CD4-positive, alpha-beta memory T cell (primary cell): ENCODE measurements at places on chromosomes 6 and 20. TPM values are rescaled to one million over a fixed set of nuclear protein-coding genes. Genes with fewer than 3 reads are reported as not detected.

The PROKR2 gene
- not detected for total RNA-seq

The HCK gene
- total RNA-seq = 1.0 TPM

The RAET1L gene
- total RNA-seq = not detected

The PSMB9 gene
- total RNA-seq = 144 TPM

The PTPRT gene
- total RNA-seq = not detected

The DNMT3B gene
- total RNA-seq = 0.47 TPM

The ARFGAP1 gene
- total RNA-seq = 113 TPM

DNA sequence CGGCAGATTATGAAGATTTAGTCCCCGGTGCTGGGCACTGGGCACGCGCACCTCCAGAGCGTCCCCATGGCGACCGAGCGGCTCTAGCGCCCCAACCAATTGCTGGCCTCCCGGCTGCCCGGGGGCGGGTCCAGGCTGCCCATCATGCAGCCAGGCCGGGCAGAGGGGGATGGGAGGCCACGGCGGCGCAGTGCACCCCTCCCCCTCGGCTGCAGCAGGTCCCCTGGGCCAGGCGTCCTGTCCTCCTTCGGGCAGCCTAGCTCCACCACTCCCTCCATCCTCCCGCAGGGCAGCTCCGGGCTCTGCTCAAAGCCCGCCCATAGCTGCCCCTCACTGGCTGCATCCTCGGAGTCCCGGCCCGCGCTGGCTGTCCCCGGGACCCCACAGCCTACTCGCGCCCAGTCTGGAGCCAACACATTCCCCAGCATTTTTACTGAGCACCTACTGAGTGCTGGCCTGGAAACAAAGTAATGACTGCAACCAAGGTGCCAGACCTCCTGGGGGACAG, 99.4 kb downstream of the ASXL1 start:
- DNase-seq = no peak
- peaks cover 41% of the 10 kb centered on the region for H3K36me3 ChIP-seq

- H3K36me3 ChIP-seq = no peaks in the 10 kb centered on the region
- H3K27ac ChIP-seq = no peak overlapping the region
- H3K27me3 ChIP-seq = no peaks in the 10 kb centered on the region
- no peak for DNase-seq
- H3K4me1 ChIP-seq = no peaks in the 10 kb centered on the region
- H3K4me3 ChIP-seq = no peak overlapping the region
These were observed 631 bp downstream of the PHACTR3 start for GRCh38 chr20:59604741-59605600.

DNA sequence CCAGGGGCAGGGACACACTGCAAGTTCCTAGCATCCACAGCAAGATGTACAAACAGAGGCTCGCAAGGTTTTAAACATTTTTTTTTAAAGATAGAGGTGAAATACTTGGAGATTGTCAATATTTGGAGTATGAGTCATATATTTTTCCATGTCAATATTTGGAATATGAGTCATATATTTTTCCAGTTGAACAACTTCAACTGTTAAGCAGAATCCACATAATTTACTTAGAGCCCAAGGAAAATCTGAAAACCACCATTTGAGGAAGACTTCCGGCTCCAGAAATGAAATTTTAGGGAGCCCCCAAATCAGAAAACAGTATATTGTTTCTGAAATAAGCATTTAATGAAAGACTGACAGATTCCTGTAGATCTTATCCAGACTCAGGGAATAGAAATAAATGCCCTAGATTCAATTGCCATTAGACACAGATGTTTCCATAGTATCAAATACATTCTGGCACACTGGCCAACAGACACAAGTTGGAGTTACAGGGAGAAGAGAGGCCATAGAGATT, 51.6 kb upstream of the FAM184A start:
- H3K27me3 ChIP-seq = no peaks in the 10 kb centered on the region
- H3K4me3 ChIP-seq = no peak overlapping the region
- H3K27ac ChIP-seq = no peak overlapping the region
- DNase-seq = no peak
- no peaks in the 10 kb centered on the region for H3K36me3 ChIP-seq

DNA sequence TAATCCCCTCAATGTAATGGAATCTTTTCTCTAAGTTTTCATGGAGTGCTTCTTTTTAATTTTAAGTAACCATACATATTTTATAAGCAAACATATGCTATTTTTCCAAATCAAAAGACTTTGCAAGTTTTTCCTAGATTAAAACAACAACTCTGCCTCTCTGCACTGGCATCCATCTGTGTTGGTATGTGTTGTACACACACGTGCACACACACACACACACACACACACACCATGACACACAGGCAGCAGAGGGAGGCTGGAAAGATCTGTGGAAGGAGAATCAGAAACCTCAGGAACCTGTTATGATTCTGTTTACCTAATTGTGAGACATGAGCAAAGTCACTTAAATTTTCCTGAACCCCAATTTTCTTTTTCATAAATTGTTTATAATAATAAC, 295.0 kb upstream of the PRDM1 start:
- peaks cover 28% of the 10 kb centered on the region for H3K4me1 ChIP-seq
- H3K36me3 ChIP-seq = no peaks in the 10 kb centered on the region
- DNase-seq = no peak
- H3K4me3 ChIP-seq = no peak overlapping the region

DNA sequence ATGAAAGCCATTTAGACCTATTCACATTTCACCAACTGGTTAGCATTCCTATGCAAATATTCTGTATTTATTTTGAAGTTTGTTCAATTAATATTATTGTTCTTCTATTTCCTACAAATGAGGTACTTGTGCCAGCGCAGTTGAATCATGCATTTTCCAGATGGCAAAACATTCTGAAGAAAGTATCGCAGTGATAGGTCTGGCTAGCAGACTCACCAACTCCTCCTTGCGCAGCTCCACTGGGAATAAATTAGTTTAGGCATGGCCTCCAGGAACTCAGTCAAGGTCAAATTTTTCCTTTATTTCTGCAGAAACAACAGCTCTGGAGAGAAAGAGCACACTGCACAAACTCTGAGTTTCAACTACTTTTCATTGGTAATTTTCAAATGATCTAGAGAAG, 437.7 kb downstream of the COL12A1 start:
- no peaks in the 10 kb centered on the region for H3K4me1 ChIP-seq
- H3K36me3 ChIP-seq = no peaks in the 10 kb centered on the region
- DNase-seq = no peak
- H3K27me3 ChIP-seq = no peaks in the 10 kb centered on the region

DNA sequence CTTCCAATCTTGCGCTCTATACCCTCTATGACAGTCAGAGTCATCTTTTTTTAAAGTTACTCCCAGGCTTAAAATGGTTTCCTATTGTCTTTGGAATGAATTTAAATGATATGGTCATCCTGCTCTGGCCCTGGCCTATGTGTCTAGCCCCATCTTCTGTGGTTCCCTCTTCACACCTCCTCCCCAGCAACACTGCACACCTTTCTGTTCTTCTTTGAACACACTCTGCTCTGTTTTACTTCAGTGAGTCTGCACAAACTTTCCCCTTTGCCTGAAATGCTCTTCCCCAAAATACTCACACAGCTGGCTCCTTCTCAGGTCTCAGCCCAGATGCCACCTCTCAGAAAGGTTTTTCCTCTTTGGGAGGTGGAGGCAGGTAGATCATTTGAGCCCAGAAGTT, 132.7 kb downstream of the FYN start:
- H3K36me3 ChIP-seq = no peaks in the 10 kb centered on the region
- no peak for DNase-seq
- H3K4me1 ChIP-seq = peaks cover 99% of the 10 kb centered on the region
- no peak overlapping the region for H3K27ac ChIP-seq
- no peak overlapping the region for H3K4me3 ChIP-seq
- no peaks in the 10 kb centered on the region for H3K27me3 ChIP-seq

GRCh38 chr6:14286144-14286543, 168.6 kb downstream of the CD83 start:
- no peaks in the 10 kb centered on the region for H3K4me1 ChIP-seq
- H3K36me3 ChIP-seq = no peaks in the 10 kb centered on the region
- no peak overlapping the region for H3K4me3 ChIP-seq
- no peak overlapping the region for H3K27ac ChIP-seq
- no peak for DNase-seq

DNA sequence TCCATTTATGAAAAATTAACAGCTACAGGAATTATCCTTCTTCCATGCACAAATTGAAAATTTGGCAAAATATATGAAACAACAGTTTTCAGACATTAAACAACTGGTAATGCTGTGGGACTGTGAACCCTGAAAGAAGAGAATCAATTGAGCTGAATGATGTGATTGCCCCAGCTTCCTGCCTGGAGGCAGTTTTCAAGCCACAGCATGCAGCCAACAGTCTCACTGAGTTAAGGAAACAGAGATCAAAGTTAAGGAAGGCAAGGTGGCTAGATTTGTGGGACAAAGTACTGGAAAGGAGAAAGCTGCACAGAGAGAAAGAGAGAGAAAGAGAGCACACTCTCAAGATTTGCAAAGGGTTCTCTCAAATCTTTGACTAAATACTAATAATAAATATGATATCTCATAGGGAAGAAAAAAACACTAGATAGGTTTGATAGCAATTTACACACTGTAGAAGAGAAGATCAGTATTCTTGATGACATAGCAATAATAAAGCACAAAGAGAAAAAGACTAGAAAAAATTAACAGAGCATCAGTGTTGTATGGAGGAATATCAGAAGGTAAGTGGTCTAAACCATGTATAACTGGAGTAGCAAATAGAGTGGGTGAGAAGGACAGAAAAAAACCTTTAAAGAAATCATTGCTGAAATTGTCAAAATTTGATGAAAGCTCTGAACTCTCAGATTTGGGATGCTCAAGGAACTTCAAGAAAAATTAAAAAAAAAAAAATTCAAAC, 70.1 kb upstream of the CNKSR3 start:
- no peaks in the 10 kb centered on the region for H3K27me3 ChIP-seq
- no peak for DNase-seq
- H3K4me3 ChIP-seq = no peak overlapping the region
- H3K27ac ChIP-seq = no peak overlapping the region

- no peaks in the 10 kb centered on the region for H3K27me3 ChIP-seq
- H3K4me3 ChIP-seq = no peak overlapping the region
- H3K36me3 ChIP-seq = no peaks in the 10 kb centered on the region
- H3K27ac ChIP-seq = no peak overlapping the region
- no peak for DNase-seq
These were observed 122.1 kb upstream of the SPACA1 start for GRCh38 chr6:87925373-87926060.

DNA sequence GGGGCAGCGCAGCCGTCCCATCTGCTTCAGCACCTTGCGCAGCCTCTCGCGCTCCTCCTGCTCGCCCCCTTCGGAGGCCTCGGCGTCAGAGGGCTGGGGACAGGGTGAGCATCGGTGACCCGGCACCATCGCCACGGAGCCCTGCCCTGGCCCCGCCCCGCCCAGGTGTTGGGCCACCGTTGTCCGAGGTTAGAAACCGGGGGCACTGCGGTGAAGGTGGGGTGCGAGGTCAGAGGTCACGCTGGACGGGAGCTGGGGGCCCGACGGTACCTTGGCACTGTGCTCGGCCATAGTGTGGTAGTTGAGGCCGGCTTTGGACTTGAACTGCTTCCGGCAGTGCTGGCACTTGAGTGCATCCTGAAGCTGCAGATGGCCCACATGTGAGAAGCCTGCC, 6.4 kb downstream of the ZNF512B start:
- peaks cover 4% of the 10 kb centered on the region for H3K4me1 ChIP-seq
- H3K27ac ChIP-seq = no peak overlapping the region
- no peak for DNase-seq

DNA sequence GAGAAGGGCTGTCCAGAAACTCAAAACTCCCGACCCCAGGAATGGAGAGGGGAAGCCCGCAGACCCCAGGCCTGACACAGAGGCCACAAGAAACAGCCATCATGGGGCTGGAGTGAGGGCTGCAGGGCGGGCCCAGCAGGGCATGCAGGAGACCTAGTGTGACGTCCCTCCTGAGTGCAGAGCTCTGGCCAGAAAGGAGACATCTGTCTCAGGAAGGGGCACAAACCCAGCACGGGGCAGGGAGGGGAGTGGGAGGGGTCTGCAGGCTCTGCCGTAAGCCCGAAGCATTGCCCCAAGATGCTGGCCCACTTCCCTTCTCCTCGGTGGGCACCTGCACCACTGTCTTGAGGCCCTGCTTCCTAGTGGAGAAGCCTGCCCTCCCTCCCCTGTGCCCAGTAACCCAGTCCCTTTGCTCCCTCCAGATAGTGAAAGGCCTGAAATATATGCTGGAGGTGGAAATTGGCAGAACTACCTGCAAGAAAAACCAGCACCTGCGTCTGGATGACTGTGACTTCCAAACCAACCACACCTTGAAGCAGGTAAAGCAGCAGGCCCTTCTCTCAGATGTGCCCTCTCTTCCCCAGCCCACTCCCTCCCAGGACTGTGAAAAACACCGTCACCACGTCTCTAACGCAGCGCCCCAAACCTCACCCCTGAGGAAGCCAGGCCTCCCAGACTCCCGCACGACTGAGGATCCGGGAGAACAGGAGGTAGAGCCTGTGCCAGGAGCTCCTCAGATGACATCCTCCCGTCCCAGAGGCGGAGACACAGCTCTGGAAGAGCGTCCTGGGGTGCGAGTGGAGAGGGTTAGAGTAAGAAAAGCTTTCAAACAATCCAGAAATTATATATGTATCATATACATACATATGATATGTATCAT, 9.7 kb downstream of the CST7 start:
- H3K27me3 ChIP-seq = no peaks in the 10 kb centered on the region
- H3K36me3 ChIP-seq = peaks cover 38% of the 10 kb centered on the region
- H3K27ac ChIP-seq = no peak overlapping the region
- DNase-seq = no peak

DNA sequence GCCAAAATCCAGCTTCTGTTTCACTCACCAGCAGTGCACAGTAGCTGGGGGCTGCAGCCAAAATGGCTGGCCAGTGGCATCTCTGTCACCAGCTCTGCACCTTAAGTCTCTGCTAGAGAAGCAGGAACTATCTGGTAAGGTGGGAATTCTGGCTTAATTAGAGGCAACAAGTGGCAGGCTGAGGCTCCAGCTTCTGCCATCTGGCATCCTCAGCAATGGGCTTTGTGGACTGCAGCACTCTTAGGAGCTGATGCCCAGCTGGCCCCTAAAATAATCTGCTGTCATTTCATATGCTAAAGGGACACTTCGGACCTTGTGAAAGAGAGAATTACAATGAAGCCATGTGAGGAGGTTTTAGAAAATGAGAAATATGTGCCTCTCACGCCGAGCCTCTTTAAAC, 4.6 kb upstream of the CLDN20 start:
- no peaks in the 10 kb centered on the region for H3K27me3 ChIP-seq
- no peak for DNase-seq
- peaks cover 30% of the 10 kb centered on the region for H3K36me3 ChIP-seq
- no peak overlapping the region for H3K4me3 ChIP-seq

DNA sequence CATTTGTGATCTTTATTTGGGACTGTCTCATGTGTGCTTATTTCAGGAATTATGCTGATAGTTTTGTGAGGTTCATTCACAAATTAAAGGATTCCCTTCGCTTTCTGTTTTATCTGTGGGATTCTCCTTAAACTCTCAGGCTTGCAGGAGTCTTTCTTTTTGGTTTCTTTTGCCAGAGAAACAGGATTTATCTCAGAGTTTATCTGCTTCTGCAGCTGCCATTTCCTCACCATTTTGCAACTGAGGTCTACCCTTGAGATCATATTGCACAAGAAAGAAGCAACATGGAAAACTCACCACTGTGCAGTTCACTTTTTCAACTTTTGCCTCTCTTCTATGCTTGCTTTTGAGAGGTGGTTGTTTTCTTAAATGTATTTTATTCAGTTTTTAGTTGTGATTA, 201.0 kb downstream of the PRL start:
- no peaks in the 10 kb centered on the region for H3K4me1 ChIP-seq
- H3K27me3 ChIP-seq = no peaks in the 10 kb centered on the region
- no peak overlapping the region for H3K4me3 ChIP-seq
- DNase-seq = no peak
- H3K36me3 ChIP-seq = no peaks in the 10 kb centered on the region

GRCh38 chr20:23350904-23351838, 580 bp downstream of the NXT1 start:
- no peaks in the 10 kb centered on the region for H3K27me3 ChIP-seq
- peaks cover 19% of the 10 kb centered on the region for H3K36me3 ChIP-seq
- peak; percentile 61 for DNase-seq
- peak overlapping the region; percentile 100 for H3K27ac ChIP-seq
- H3K4me1 ChIP-seq = peaks cover 21% of the 10 kb centered on the region
